Brain microvascular endothelial cell (primary cell): ENCODE measurements at places on chromosomes 13 and 19.

GRCh38 chr13:74838096-74838495 is 643.9 kb downstream of the TBC1D4 start:
- no peak for DNase-seq

DNA sequence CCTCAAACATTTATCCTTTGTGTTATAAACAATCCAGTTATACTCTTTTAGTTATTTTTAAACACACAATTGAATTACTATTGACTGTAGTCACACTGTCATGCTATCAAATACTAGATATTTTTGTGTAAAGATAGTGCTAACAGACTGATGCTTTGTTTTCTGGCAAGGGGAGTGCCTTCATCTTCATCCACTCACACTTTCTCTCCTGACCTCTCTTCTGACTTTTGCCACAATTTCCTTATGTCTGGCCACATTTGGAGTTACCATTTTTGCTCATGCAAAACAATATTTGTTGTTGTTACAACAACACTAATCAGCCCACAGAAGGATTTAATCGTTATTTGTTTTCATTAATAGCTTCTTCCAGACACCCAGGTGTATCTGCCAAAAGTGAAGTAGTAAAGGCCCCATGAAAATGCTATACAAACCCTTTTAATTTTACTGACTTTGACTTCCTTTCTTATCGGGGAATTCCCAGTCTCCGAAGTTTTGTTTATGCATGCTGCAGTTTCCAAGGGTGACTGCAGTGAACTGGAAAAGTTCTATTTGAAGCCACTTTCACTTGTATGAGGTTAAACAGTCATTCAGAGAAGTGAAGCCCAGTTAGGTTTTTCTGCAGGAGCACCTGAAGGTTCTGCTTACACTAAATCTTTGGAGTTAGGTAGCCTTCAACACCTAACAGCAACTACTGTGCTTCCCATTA is 66.1 kb upstream of the FRY start:
- peak; percentile 84 for DNase-seq

DNA sequence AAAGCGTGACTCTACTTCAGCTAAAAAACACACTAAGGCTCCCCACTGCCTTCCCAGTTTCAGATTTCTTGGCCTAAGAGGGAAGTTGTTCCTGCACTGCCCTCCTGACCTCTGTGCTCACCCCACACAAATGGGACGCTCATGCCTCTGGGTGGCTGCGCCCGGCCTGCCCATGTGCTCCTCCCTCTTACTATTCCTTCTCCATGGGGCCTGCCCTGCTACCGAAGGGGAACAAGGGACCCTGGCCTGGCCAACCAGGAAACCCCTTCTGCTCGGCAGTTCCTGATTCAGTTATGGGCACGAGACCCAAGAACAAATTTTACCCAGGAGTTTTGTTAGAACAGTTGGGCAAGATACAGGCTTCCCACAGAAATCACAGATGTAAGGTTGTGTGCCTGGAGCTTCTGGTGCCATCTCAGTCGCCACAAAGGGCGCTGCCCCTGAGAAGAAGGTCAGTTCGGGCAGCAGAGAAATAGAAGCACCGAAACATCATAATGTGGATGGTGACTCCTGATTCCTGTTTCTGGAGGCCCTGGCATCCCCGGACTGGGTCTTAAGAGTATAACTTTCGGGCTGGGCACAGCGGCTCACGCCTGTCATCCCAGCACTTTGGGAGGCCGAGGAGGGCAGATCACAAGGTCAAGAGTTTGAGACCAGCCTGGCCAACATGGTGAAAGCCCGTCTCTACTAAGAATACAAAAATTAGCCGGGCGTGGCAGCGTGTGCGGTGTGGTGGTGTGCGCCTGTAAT is 5.4 kb upstream of the PLPP2 start:
- no peak for DNase-seq

- no peak for DNase-seq
These were observed 1.7 kb upstream of the LYL1 start for GRCh38 chr19:13104360-13104847.

DNA sequence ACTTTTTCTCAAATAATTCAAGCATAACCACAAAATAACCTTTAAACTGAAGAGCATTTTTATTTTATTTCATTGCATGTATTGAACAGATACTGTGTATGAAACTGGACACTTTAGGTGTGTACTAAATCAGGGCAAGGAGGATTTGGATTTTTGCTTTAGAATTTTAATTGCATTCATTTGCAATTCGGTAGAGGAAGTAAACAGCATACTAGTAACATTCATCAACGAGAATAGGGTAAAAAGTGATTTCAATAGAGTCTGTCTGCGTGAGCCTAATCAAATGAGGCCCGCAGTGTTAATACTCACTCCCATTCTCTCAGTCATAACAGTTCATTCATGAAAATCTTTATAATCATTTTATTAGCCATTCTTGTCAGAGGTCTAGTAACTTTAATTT is 200.2 kb downstream of the SPRY2 start:
- DNase-seq: no peak
